HCEC 1CT (cell line): ENCODE measurements at places on chromosomes 2 and 18.

DNA sequence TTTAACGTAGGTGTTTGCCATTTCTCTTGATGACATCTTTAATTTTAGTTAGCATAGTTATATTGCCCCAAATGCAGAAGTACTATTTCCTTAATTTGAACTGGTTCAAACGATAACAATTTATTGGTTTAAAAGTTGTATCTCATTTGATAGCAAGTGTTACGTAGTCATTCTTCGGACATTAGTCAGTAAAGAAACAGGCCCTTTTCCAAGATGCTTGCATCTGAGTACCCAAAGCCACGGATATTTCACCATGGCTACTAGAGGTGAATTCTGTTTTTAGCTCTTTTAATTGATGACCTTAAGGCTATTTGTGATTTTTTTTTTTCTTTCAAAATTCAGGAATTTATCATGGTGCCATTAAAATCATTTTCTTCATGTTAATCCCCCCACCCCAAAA is 32.1 kb downstream of the GLS start:
- DNase-seq = peak; percentile 20

DNA sequence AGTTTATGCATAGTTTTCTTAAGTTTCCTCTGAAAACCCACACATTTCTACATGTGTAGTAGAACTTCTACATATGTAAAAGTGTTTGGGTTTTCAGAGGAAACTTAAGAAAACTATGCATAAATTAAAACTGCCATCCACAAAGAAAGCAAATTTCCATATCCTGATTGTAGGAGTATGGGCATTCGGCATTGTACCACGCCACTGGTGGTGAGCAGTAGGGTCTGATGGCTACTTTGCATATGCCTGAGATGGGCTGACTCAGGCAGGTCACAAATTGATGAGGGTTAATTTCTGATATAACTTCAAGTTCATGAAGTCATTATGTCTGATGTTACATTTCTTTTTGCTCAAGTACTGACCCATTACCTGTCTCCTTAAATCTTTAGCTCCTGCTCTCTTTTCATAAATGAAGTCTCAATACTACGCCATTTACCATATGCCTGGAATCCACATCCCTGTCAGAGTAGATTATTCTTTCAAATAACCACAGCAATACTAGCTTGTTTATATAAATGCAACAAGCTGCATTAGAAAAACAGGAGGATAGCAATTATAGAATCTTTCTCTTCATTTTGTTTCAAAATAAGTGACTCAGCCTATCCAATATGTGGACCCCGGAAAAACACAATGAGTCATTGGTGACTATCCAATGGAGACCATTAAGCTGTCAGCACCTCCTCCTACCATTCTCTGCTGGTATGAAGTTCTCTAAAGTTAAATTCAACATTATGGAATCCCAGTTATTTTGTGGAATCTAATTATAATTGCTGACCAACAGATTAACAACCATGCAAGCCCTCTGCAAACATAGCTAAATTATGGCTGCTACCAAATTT is 355.2 kb upstream of the UBE2E3 start:
- DNase-seq = peak; percentile 95

DNA sequence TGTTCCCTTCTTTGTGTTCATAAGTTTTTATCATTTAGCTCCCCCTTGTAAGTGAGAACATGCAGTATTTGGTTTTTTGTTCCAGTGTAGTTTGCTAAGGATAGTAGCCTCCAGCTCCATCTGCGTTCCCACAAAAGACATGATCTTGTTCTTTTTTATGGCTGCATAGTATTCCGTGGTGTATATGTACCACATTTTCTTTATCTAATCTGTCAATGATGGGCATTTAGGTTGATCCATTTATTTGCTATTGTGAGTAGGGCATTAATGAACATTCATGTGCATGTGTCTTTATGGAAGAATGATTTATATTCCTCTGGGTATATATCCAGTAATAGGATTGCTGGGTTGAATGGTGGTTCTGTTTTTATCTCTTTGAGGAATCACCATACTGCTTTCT is 33.4 kb downstream of the CARF start:
- no peak for DNase-seq

DNA sequence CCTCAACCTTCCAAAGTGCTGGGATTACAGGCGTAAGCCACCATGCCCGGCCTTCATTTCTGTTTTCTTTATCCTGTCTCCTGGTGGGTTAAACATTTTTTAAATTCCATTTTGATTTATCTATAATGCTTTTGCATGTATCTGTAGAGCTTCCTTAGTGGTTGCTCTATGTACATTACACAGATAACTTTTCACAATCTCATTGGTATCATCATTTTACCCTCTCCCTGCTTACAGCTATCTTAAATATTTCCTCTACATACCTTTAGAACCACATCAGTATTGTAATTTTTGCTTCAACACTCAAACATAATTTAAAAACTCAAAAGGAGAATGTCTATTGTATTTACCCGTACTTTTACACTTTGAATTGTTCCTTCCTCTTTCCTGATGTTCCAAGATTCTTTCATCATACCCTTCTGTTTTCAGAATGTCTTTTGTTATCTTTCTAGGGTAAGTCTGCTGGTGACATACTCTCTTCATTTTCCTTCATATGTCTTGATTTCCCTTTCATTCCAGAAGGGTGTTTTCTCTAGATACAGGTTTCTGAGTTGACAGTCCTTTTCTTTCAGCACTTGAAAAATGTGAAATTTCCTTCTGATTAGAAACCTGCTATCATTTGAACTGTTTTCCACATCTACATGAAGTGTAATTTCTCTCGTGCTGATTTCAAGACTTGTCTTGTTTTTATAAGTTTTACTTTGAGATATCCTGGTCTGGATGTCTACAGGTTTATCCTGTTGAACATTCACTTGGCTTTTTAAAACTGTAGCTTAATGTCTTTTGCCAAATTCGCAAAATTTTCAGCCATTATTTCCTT is 21.9 kb downstream of the PPP3R1 start:
- DNase-seq = no peak

DNA sequence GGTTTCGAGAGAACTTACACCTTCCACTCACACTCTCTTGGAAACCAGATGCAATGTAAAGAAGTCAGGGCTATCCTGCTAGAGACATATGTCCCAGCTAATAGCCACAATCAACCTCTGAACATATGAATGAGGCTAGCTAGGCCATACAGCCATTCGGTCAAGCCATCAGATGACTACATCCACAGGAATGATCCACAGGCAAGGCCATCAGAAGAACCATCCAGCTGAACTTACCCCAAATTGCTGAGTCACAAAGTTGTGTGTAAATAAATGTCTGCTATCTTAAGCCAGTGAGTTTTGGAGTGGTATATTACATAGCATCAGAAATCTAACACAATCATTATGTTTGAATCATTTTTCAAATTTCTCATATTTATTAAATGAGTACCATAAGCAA is 5.2 kb upstream of the SPAST start:
- DNase-seq = peak; percentile 62

DNA sequence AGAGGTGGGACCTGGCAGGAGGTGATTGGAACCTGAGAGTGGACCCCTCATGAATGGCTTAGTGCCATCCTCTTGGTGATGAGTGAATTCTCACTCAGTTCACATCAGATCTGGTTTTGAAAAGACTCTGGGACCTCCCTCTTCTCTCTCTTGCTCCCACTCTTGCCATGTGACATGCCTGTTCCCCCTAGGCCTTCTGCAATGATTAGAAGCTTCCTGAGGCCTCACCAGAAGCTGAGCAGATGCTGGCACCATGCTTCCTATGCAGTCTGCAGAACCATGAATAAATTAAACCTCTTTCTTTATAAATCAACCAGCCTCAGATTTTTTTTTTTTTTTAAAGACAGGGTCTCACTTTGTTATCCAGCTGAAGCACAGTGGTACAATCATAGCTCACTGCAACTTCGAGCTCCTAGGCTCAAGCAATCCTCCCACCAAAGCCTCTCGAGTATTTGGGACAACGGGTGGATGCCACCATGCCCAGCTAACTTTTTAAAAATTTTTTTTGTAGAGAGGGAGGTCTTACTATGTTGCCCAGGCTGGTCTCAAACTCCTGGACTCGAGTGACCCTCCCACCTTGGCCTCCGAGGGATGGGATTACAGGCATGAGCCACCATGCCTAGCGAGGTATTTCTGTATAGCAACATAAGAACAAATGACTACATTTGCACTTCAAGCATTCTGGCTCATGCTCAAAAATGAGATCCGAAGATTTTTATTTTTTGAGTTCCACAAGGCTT is 2.0 kb upstream of the ZFAND2B start:
- no peak for DNase-seq

GRCh38 chr2:149080971-149081370 is 42.5 kb downstream of the LYPD6B start:
- DNase-seq = no peak

- DNase-seq = no peak
These were observed 26.2 kb downstream of the FAM210A start for GRCh38 chr18:13700153-13700552.

- DNase-seq = no peak
These were observed 11.9 kb downstream of the FRZB start for GRCh38 chr2:182854375-182855105.
